ENCODE measurements at places on chromosomes 1 and 21.

- DNase-seq: no peak
Measured at GRCh38 chr1:227741166-227741870, 6.1 kb downstream of the SNAP47 start.

GRCh38 chr1:154176337-154176736 is 15.6 kb downstream of the TPM3 start:
- DNase-seq: no peak

DNA sequence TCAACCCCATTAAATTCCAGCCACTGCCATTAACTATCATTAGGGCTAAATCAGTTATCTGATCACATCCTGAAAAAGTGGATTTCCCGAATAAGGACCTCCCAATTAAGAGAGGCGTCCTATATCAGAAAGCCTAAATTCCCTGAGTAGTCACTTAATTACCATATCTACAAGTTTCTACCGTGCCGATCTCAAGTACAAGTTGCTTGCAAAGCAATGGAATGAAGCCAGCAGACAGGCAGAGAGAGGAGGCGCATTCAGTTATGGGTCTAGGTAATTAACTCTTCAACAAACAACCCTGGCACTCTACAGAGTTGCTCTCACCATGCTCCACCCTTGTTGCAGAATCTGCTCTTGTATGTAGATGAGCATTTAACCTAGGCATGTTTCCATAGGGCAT is 494.6 kb upstream of the RUNX1 start:
- DNase-seq: no peak

DNA sequence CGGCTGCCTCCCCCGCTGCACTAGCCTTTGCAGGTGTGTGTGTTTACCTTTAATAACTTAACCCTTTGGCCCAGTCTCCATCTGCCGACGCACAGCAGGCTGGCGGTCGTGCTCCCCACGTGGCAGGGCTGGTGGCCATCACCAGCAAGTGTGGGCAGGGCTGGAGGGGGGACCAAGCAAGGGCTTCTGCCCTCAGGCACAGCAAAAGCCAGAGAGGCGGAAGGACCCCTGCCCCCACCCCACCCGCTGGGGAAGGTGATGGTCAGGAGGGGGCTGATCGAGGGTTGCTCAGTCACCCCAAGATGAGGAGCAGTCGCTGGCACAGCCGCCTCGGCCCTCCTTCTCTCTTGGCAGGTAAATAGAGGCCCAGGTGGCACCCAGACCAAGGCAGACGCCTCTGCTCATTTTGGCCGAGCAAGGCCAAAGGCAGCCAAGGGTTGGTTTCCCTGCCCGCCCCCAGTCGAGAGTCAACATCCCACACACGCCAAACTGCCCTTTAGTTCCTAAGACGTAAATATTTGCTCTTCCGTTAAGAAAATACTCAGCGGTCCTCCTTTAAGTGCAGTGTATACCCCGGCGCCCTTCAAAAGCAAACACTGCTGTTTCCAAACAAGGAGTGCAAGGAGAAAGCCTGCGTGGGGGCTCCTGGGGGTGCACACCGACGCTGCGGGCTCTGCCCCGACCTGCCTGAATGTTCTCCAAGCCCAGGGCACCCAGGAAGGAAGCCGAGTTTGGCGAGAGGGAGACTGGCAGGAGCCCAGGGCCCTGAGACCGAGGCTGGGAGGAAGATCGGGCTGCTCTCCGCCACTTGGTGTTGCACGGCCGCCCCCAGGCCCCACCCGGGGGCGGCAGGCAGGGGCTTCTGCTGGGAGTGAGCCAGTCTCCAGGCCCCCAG is 82.7 kb downstream of the SIK1 start:
- DNase-seq: peak; percentile 12

- DNase-seq: no peak
Measured at GRCh38 chr1:6935911-6936690, 150.8 kb downstream of the CAMTA1 start.

GRCh38 chr1:171610385-171610784 is 11.7 kb upstream of the MYOCOS start:
- no peak for DNase-seq

DNA sequence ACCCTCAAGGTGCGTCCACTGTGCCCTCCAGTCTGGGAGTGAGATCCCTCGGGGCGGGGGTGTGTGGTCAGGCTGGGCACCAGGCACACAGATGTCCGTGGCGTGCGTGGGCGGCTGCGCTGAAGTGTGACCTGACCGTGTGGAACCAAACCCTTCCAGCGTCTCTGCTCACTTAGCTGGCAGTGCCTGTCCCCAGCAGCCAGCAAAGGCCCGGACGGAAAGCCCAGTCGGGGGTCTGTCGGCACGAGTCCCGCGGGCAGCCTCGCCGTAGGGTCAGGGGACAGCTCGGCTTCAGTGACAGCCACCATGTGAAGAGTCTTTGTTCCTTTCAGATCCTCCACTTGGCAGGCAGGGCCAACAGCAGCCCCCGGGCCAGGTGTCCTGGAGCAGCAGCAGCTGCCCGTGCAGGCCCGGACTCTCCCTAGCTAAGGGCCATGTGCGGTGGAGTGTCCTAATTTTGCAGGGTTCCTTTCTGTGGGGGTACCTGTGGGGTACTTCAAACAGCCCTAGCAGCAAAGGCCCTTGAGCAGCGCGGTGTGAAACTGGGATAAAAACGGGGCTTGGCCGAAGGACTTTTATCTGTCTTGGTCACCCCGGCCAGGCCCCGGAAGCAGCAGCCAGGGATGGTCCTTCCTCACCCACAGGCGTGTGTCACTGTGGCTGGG is 11.6 kb downstream of the TTLL10 start:
- DNase-seq: no peak

GRCh38 chr21:44401386-44402160 is 48.2 kb downstream of the TRPM2 start:
- no peak for DNase-seq

GRCh38 chr1:5688081-5689077 is 303.8 kb downstream of the NPHP4 start:
- no peak for DNase-seq

DNA sequence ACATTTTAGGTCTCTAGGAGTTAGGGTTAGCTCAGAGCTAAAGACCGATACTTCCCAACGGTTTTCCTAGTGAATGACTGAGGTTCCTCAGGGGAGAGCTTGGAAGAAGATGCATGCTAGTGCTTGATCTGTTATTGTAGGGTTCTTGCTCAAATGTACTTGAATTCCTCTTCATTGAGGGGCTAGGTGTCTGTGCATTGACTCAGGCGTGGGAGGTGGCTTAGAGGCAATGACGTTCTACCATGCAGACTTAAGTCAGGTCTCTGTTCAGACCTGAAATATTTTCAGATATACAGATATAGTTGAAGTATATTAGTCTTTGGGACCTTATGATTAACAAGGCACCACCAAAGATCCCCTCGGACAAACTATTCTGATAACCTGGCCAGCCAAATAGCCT is 23.5 kb downstream of the S100A10 start:
- no peak for DNase-seq

GRCh38 chr1:164930241-164930640 is 371.3 kb downstream of the PBX1 start:
- DNase-seq: no peak

GRCh38 chr21:37668462-37669239 is 247.6 kb downstream of the KCNJ6 start:
- no peak for DNase-seq

- no peak for DNase-seq
Measured at GRCh38 chr21:34502480-34503106, 9.4 kb downstream of the KCNE1 start.

DNA sequence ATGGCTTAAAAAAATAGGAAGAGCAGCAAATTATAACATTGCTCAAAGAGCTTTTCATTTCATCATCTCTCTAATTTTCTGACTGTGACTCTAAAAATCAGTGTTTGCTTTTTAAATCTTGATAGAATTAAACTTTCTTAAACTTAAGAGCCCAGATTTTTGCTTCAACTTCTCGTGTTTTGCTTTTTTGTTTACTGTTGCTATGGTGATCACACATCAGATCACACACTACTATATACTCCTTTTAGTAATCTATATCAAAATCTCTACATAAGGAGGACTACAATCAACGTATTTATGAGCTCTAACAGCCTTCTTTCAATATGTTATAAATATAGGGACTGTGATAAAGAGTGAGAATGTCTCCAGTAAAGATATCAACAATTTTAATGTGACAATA is 537.3 kb downstream of the KCNT2 start:
- no peak for DNase-seq

GRCh38 chr1:63593303-63593885 is at the start of gene PGM1:
Gene PGM1 (plus strand): TSS chr1:63593411. CDS start chr1:63593489, 78 bp downstream.
- DNase-seq: peak; percentile 65

All from NCI-H2171 treated with DMSO at 0.1 percent for 48 hours (cell line).